Brain (organoid and tissue), 16 donors: ENCODE measurements at places on chromosomes 5 and 9.

DNA sequence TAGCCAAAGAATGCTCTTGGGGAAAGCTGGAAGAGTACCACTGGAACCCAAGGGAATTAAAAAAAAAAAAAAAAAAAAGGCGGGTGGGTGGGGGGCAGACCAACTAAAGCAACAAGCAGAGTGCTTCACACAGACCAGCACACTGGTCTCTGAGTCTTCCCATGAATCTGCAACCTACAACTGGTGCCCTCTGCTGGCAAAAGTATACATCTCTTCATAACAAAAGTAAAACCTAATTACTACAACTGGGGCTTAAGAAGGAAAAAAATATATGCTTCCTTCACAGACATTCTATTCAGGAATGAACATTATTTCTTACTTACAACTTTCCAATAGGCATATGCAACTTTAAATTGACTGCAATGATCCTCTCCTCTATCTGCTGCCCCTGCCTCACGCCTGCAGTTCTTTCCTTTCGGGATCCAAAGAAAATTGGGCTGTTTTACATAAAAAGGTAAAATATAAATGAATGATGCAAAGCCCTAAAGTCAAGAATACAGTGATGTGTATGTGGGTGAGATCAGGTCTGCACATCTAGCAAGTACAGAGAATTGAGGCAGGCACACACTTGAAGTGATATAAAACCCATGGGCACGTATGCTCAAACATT is 7.2 kb upstream of the KLHL3 start:
- DNase-seq = peak; percentile 90

- DNase-seq = no peak
Measured at GRCh38 chr5:57825031-57825686, 342.5 kb upstream of the ACTBL2 start.

- no peak for DNase-seq
Measured at GRCh38 chr5:53681079-53681478, 120.6 kb downstream of the NDUFS4 start.

DNA sequence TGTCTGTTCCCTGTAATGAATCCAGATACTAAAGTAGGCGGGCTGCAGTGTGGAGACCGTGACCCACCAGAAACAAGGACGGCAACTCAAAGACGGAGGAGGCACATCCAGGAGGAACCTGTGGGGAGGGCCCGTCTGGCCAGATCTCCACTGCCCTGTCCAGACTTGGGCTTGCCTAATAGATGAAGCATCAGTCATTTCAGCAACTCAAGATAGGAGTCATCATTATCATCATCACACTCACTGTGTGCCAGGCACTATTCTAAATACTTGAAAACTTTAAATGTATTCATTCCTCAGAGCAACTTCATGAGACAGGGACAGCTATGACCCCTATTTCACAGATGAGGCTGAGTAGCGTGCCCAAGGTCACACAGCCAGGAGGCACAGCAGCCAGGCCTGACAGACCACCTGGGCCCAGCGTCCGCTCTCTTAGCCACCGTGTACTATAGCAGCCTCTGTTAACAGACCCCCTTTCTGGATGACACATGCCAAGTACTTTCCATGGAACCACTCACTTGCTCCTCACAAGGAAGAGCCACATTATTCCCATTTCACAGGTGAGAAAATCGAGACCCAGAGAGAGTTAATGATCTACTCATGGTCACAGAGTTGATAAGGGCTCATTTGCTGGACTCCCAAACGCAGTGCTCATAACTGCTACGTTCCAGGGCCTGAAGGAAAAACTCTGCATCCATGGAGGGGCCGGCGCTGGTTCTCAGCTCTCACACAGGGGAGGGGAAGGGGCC is 4.9 kb upstream of the IL4 start:
- DNase-seq = no peak

- no peak for DNase-seq
Measured at GRCh38 chr9:37212435-37212834, 92.1 kb downstream of the ZCCHC7 start.

DNA sequence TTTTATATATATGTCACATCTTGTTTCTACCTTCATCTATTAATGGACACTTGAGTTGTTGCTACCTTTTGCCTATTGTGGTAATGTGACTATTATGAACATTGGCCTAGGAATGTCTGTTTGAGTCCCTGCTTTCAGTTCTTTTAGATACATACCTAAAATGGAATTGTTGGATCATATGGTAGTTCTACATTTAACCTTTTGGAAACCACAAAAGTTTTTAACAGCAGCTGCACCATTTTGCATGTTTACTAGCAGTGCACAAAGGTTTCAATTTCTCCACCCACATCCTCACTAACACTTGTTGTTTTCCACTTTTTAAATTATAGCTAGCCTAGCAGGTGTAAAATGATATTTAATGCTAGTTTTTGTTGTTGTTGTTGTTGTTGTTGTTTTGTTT is 88.4 kb downstream of the GALNT10 start:
- DNase-seq = no peak

- DNase-seq = no peak
Measured at GRCh38 chr5:156393980-156394379, 67.0 kb downstream of the SGCD start.

GRCh38 chr5:131423056-131423455 is 159.2 kb downstream of the CDC42SE2 start:
- DNase-seq = no peak

DNA sequence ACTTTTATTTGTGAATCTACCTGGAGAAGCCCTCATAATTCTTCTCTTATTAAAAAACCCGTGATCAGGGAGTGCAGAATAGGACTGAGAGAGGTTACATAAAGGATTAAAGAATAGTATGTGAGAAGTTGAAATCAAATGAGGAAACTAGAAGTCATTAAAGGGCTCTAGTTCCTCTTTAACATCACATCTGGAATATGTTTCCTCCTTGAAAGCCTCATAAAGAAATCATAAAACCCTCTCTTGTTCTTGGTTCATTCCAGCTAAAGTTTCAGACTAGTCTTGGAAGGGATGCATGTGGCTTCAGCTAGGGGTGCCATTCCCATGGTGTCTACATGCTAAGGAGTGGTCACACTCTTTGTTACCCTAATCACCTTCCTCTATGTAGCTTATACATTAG is 5.7 kb upstream of the C5orf46 start:
- no peak for DNase-seq

- no peak for DNase-seq
Measured at GRCh38 chr5:53464722-53465121, 15.7 kb upstream of the FST start.

- no peak for DNase-seq
Measured at GRCh38 chr9:18756712-18757125, 276.3 kb downstream of the SAXO1 start.

- DNase-seq = no peak
Measured at GRCh38 chr5:173242675-173243121, 7.7 kb upstream of the NKX2-5 start.

- DNase-seq = no peak
Measured at GRCh38 chr9:130936285-130937117, 2.5 kb downstream of the FIBCD1 start.

DNA sequence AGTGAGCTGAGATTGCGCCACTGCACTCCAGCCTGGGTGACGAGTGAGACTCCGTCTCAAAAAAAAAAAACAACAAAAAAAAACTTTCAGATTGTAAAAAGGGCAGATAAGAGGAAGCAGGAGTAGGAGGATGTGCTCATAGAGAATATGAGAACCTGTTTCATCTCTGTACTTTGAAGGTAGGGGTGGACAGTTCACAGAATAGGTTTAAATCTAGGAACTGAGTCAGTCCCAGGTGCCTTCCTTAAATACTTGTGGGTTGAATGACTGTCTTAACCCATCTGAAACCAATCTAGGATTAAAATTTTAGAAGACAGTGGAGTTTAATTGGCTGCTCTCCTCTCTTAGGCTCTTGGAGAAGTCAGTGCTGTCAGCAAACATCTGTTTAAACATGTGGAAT is 12.4 kb downstream of the POLK start:
- no peak for DNase-seq

GRCh38 chr5:131986161-131986912 is 25.1 kb downstream of the ACSL6 start:
- DNase-seq = no peak

DNA sequence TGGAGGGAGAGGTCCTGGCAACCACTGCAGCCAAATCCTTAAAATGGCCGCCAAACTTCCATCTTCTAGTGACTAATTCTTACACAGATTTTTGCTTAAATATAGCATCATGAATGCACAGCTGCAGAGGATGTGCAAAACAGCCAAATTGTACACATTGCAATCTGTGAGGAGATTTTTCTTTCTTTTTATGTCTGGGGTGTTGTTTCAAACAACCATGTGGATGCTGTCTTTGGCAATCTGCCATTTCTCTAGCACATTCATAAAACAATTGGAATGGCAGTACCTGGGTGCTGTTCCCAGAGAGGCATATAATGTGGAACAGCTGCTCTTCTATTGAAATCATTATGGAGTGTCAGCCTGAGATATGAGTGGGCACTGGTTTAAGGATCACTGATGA is 1082.9 kb upstream of the SEMA6A start:
- peak; percentile 20 for DNase-seq

DNA sequence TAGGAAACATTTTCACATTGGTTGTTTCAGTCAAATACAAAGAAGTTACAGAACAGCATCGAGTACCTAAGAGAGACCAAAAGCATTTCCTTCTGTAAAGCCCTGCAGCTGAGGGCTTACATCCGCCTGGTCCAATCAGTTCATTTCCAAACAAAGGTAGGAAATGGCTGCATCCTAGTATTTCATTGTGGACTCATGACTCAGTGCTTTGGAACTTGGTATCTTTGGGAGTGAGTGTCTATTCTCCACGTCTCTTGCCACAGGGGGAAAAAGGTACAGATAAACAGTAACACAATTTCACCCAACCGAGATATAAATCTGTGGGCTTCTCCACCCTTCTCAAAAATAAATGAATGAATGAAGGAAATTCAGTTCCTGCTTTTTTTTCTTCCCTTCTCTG is 75.4 kb downstream of the NFIB start:
- DNase-seq = no peak

- no peak for DNase-seq
Measured at GRCh38 chr9:138025417-138025816, 147.8 kb downstream of the CACNA1B start.

GRCh38 chr9:130981002-130981755 is 27.8 kb upstream of the LAMC3 start:
- no peak for DNase-seq

GRCh38 chr5:67495072-67495471 is 298.5 kb upstream of the CD180 start:
- DNase-seq = no peak

DNA sequence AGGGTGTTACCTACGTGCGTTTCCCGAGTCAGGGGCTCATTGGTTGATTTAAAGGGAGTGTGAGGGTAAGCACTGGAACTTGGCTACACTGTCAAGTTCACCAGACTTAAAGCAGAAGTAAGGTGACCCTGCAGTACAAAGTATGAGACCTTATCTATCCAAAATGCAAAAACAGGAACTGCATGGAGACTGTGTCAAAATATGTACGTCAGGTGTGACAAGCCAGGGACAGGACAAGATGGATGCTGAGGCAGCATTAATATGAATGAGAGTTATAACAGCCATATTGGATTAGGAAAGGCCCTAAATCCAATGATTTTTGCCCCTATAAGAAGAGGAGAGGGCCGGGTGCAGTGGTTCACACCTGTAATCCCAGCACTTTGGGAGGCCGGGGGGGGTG is 15.4 kb upstream of the SUSD3 start:
- no peak for DNase-seq

- DNase-seq = no peak
Measured at GRCh38 chr9:110101531-110102161, 106.3 kb downstream of the C9orf152 start.

DNA sequence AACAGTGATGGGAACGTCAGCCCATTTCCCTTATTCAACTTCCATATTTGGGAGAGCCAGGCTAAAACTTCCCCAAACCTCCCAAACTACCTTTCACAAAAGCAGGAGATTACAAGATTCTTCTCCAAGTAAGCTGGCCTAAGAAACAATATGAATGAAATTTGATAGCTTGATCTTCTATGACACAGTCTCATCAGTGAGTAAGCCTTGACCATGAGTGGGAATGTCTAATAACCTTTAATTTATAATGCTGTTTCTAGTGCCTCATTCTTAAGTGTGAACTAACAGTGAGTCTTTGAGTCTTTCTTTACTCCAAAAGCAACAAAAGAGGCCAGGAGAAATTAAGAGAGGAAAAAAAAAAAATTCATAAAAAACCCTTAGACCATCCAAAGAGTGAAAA is 1379.9 kb downstream of the EFNA5 start:
- DNase-seq = no peak
